ENCODE measurements at places on chromosomes 1 and 21.

- DNase-seq, result peak; percentile 21
Observed at GRCh38 chr1:91402023-91402422, 2.6 kb downstream of the HFM1 start.

- no peak for DNase-seq
Observed at GRCh38 chr1:155196893-155197638, 10.6 kb downstream of the THBS3 start.

DNA sequence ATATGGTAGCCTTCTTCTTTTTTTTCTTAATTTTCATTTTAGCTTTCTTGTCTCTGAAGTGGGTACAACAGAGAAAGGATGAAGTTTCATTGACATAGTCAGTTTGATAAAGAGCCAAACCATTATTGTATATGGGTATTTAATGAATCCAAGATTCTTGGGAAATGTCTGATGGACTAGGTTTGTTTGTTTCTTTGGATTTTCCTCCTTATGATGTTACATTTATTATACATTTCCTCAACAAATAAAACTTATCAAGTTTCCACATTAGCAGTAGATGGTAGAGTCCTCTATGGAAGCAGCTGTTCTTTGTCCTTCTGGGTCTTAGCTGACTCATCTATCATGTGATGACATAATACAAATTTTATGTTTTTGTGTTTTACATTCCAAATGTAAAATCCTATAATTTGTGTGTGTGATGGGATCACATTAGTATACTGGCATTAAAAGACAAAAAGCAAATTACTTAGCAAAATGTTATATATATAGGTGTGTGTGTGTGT is 6.0 kb downstream of the COL24A1 start:
- DNase-seq, result no peak

GRCh38 chr1:157968946-157969345 is 24.5 kb upstream of the KIRREL1 start:
- DNase-seq, result no peak

DNA sequence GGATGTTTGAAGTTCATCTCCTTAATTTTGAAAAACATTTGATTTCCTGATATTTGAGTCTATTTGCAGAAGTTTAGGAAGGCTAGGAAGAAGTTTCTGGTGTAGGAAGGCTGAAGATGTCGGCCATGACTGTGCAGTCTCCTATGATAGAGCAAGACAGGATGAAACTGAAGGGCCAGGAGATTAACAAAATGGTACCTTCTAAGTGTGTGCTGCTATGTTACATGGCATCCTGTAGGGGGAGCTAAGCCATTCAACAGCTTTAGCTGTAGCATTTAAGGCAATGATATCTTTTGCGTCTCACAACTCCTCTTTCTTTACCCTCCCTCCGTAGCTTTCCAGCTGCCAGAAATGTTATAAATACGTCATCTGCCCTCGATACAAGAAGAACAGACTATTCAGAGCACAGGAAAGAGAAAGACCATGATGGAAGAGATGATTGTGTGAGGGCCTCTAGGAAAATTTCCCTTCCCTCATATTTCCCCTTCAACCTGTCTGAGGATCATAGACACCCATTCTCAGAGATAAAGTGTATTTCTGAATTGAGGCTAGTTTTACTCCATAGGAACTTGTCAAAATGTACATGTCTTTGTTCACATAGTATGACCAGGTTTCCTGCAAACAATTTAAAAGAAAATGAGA is 61.1 kb downstream of the XCL1 start:
- peak; percentile 50 for DNase-seq

- no peak for DNase-seq
Observed at GRCh38 chr1:208167261-208167869, 76.8 kb downstream of the PLXNA2 start.

DNA sequence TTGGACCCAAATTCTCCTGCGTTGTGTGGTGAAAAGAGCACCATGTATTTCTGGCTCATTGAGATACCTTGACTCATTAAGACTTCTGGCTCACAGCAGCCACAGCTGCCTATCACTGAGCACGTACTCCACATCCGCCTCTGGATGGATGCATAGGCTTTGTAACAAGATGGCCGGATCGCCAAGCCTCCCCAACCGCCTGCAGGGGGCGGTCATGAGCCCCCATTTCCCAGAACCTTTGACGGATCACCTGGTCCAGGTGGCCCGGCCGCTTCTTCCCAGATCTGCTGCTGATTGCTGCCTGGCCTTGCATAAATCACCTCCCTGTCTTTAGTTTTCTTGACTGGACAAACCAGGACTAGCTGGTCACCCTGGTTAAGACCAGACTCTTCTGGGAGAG is 156.5 kb upstream of the KLHDC7A start:
- DNase-seq, result no peak

DNA sequence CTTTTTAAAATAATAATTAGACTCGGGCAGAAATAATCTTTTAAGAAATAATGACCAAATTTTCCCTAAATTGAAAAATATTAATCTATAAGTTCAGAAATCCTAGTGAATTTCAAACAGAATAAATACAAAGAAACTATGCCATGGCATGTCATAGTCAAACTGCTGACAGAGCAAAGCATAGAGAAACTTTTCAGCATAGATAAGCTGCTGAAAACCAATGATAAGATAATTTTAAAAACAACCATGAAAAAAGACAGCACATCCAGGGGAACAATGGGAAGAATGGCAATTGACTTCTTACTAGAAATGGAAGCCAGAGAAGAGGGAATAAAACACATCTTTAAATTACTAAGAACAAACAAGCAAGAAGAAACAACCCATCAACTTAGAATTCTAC is 19.8 kb downstream of the CD1D start:
- no peak for DNase-seq

- no peak for DNase-seq
Observed at GRCh38 chr1:154474802-154475201, 27.2 kb upstream of the TDRD10 start.

GRCh38 chr1:10965546-10966226 is 46.8 kb upstream of the TARDBP start:
- no peak for DNase-seq

DNA sequence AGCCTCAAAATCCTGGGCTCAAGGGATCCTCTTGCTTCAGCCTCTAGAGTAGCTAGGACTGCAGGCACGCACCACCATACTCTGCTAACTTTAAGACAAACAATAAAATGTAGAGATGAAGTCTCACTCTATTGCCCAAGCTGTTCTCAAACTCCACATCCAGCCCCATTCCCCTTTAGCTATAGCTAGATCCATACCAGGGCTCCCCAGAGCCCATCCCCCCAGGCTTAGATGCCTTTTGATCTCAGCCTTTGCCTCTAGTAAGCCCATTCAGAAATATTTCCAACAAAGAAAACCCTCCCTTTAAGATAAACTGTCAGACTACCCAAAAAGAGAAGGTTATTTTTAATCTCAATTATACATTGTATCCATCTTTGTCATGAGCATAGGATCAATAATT is 325.4 kb downstream of the CHRM3 start:
- no peak for DNase-seq

DNA sequence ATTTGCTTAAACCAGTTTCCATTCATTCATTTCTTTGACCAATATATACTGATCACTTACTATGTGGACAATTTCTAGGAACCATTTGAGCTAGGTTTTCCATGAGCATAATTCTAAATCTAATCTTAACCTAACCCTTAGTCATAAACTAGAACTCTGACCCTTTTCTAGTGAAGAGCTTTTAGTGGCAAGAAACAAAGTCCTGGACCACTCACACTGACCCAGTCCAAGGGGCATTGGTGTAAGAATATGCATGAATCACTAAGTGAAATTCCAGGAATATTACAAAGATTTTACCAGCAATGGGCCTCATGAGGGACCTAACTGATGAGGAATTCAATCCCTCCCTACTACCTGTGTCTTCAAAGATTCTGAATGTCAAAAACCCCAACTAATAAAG is 40.6 kb upstream of the SLC2A1 start:
- no peak for DNase-seq

GRCh38 chr1:58038574-58038973 is 508.0 kb downstream of the OMA1 start:
- DNase-seq, result no peak

DNA sequence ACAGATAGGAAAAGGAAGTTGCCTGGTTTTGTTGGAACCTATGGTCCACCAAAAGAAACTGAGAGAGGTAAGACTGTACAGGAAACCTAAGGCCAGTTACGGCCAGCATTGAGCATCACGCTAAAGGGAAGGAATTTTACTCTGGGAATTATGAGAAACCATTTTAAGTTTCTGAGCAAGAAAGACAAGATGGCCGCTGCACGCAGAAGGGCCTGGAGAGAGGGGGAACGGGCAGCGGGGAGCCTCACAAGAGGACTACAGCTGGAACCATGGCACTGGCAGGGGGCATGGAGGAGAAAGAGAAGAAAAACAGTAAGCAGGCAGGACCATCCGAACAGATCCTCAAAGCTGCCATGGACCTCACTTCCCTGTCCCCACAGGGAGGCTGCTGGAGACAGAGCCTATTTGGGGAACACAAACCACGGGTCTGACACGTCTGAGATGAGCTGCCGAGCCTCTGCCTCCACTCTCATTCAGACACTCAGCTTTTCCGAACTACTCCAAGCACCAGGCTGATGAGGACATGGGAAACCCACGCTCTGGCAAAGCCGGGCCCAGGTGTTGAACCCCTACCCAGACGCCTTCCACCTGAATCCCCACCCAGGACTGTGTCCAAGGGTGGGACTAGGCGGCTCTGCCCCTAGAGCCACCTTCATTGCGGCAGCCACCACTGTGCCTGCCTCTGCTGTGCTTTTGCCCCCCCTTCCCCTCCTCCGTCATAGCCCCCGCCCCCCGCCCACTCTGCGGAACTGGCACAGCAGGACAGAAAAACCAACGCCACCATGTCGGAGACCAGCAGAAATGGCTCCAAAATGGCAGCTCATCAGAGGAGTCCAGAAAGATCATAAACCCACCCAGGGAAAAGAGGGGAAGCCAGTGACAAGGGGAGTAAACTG is 69.0 kb downstream of the CD46 start:
- no peak for DNase-seq

GRCh38 chr1:36387141-36387949 is 1.6 kb upstream of the STK40 start:
- DNase-seq, result no peak

DNA sequence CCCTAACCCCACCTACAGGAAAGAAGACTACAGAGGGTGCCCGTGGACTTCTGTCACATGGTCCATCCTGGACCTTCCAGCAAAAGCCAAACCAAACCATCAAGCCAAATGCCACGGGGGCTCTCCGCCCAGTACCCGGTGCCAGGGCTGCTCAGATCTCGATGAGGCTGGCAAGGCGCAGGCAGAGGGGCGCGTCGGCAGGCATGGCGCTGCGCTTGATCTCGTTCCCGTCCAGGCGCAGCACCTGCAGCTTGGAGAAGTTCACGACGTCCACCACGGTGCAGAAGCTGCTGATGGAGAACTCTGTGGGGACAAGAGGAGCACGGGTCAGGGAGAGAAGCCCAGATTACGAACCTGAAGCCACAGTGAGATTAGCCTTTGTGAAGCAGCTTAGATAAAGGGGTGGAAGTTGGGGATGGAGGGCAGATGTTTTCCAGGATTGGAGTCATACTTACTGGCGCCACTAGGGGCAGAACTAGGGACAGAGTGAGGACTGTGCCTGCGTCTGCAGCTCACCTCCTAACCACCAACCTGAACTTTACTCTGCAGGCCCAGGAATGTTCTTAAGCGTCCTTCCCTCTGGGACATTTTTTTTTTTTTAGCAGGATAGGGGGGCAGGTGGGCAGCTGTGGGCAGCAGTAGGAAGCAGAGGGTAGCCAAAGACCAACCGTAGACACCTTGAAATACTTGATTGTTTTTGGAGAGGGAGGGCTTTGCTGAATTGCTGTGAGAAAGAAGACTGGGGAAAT is 8.6 kb downstream of the FMOD start:
- DNase-seq, result peak; percentile 52

GRCh38 chr1:25047506-25048240 is 117.6 kb upstream of the RUNX3 start:
- DNase-seq, result no peak

GRCh38 chr1:101119289-101119688 is 93.7 kb upstream of the DPH5 start:
- DNase-seq, result no peak

- DNase-seq, result no peak
Observed at GRCh38 chr1:80896781-80897356, 903.9 kb upstream of the ADGRL2 start.

DNA sequence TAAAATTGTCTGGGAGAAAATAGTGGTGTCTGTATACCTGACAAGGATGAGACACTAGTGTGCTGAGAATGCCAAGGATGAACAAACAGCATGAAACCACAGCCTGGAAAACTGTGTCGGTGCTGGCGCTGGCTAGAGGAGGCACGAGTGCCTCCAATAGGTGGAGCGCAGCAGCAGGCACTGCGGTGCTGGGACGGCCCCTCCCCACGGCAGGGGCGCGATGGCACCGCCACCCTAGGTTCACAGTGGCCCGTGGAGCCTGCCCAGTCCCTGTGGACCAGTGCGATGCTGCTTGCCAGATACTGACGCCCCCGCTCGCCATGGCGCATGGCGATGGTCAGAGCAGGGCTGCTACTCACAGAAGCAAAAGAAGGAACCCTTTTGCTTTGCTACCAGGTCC is 6.8 kb downstream of the CFAP410 start:
- DNase-seq, result no peak

GRCh38 chr1:18414321-18414720 is 66.4 kb upstream of the KLHDC7A start:
- no peak for DNase-seq

GRCh38 chr1:113390871-113391648 is 745 bp downstream of the MAGI3 start:
- DNase-seq, result peak; percentile 21

DNA sequence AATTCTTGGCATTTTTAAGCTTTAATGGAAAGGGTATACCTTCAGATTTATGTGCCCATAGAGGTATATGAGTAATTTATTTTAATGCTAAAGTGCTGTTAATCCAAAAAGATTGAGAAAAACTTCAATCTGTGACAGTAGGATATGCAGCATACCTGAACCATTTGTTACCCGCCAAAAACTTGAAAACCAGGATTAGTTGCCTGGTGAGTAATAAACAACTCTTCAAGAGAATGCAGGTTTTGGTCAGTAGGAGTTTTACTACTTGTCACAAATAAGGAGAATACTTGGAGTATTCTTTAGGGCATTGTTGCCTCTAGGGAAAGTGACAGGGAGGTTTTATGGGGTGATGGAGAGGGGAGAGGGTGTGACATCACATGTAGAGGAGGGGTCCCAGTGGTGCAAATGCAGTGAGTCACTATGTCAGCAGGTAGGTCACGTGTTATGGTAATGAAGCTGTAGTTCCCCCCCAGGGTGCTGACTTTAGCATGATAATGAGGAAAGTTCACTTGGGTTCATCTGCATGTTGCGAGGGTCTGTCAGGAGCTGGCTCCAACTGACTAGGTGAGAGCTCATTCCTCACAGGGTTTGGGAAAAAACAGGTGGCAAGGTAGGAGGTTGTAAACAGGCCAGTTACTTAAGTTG is 23.1 kb downstream of the USP25 start:
- no peak for DNase-seq
